ENCODE measurements at places on chromosomes 7 and 10.

DNA sequence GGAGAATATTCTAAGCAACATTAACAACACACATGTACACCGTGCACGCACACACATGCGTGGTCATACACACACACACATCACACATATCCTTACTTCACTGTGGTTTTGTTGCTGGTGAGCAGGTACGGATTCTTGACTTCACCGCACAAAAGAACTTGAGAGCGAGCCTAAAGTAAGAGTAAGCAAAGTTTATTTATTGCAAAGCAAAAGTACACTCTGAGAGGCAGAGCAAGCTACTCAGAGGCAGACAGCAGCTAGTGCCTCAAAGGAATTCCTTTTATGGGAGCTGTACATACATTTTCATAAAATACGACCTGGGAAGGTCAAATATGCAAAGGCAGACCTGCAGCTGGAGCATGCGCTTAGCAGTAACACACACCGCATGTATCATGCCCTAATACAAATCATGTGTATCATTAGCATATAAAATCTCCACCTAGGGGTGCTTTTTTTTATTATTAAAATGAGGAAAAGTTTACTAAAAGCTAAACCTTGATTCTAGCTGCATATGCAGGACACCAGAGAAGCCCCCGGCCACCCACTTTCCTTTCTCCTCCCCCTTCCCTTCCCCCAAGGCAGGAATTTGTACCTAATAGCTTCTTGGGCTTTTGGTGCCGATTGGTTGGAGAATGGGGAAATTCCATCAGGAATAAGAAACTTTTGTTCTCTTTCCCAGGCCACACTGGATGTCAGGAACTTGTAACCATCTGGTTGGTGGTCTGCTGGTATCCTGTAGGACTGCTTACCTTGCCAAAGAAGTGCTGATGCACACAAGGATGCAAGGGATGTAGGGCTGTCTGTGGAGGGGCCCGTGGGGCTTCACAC is 16.5 kb upstream of the GPR37 start:
- no peak for DNase-seq

GRCh38 chr7:78828317-78828716 is 625.1 kb downstream of the MAGI2 start:
- DNase-seq, result no peak

DNA sequence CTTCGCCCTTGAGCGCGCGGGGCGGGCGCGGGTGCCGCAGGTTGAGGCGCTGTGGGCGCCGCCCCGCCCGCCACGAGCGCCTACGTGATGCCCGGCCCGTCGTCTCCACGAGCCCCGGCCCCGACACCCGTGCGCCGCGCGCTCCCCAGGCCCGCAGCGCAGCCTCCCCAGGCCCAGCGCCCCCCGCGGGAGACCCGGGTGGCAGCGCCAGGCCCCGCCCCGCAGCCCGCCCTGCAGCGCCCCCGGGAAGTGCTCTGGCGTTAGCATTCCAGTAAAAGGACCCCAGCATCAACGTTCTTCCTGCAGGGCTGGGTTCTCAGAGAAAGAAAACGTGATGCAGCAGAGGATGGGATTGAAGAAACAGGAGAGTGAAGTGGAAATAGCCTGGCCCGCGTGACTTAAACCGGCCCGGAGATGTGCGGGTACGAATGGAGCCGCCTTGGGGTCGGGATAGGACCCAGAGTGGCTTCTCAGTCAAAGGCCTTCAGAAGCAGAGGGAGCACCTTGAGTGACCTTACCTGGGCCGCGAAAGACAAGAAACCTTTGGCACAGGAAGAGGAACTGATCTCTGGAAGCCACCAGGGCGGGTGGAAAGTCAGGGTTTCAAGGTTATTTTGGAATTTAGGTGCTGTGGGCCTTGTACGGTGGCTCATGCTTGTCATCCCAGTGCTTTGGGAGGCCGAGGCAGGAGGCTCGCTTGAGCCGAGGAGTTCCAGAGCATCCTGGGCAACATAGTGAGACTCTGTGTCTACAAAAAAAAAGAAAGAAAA is 1.8 kb downstream of the PFKP start:
- no peak for DNase-seq

DNA sequence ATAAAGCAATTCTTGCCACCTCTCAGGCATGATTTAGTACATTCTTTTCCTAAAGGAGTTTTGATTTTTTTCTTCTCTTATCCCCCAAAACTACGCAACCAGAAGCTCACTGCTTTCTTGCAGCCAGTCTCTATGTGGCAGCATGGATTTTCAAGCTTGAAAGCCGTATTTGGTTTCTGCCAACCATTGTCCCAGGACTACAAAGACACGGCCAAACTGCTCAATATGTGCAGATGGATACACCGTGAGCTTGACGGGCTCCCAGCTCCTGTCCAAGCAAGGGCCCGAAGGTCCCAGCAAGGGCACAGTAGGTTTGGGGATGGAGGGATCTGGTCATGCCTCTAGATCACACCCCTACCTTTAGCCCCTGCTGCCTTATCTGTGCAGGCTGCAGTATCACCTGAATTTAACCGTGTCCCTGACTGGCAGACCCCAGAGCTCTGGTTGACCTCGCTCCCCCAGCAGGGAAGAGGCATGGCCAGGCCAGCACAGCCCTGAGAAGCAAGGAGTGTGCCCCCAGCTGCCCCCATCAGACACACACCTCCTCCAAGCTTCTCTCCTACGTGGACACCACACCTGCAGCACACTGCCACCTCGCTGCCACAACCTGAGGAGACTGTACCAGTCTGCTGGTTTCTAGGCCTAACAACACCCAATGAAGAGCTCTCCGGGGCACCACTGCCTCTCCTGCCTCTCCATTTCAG is 86.8 kb downstream of the COBL start:
- peak; percentile 78 for DNase-seq

GRCh38 chr7:142620402-142620801 is 128.9 kb upstream of the PRSS1 start:
- no peak for DNase-seq

- DNase-seq, result peak; percentile 34
These were observed 765.6 kb upstream of the GHITM start for GRCh38 chr10:83373671-83374070.

DNA sequence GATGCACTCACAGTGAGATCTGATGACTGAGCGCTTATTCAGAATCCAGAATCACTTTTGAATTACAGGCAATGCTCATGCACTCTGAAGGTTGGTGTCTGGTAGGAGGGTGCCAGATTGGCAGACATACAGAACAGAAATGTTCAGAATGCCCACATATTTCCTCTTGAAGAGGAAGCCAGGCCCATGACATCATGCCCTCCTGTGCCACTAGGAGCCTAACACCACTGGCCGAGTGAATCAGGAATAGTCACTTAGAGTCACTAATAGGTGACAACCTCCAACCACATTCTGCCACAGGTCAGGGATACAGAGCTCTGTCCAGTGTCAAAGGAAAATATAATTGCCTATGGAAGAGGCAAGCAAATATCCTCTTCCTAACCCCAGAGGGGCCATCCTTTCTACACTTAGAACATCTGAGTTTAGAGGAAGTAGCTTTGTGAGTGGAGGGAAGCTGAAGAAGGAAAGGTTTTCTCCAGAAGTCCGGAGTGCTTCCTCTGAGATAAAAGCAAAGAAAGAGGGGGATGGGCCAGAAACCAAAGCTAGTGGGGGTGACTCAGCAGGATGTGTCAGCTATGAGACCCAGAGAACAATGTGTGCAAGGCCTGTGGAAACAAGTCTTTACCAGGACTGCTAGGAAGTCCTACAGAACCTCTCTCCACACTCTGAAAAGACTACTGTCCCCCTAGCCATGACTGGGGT is 838.8 kb downstream of the GRID1 start:
- no peak for DNase-seq

DNA sequence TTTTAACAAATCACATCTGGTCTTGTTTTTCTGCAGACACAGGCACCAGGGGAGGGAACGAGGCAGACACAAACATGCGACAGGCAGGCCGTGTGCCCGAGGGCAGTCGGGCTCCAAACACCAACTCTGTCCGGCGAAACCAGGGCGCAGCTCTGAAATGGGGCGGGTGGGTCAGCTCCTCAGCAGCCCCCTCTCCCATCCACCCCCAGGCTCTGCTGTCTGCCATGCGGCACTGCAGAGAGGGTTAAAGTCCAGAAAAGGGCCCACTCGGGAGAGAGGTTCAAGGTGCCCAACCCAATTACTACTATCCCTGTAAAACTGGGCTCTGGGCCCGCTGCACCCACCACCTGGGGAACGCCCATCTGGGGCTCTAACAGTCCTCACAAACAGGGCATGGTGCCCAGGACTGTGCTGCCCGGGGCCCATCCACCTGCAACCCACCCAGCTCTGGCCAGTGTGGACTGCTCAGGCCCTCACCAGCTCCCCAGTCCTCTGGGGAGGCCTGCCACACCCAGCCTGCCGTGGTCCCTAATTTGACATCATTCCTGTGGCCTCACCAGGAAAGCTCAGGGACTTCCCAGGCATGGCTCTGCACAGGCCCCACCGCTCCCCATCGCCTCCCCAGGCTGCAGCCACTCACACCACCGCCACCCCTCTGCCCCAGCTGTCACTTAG is 18.7 kb downstream of the YKT6 start:
- no peak for DNase-seq

DNA sequence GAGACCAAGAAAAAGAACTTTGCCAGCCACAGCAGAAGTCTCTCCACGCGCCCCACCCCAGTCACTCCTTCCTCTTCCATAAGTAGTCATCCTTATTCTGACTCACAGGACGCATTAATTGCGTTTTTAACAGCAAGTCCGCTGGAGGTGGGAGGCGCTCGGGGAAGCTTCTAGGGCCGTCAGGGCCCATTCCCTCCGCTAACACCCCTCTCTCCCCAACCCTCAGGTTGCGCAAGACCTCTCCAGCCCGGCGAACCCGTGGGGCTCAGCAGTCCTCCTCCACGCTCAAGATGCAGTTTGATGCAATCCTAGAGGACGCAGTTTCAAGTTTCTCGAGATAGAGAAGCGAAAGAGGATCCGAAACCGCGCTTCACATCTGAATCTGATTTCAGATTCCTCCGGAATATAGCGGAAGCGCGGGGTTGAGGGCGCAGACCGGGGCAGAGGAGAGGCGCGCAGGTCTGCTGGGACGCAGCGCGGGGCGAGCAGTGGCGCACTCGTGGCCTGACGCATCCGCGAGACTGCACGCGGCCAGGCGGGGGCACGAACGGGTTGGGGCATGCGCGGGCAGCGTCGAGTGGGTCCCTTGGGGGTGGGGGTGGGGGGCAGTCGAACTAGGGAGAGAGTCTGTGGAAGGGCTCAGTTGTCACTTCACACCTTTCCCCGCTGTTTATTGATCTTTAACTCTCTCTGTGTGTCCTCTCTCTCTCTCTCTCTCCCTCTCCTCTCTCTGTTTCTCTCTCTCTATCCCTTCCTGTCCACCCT is 37.8 kb upstream of the PSAP start:
- peak; percentile 89 for DNase-seq

DNA sequence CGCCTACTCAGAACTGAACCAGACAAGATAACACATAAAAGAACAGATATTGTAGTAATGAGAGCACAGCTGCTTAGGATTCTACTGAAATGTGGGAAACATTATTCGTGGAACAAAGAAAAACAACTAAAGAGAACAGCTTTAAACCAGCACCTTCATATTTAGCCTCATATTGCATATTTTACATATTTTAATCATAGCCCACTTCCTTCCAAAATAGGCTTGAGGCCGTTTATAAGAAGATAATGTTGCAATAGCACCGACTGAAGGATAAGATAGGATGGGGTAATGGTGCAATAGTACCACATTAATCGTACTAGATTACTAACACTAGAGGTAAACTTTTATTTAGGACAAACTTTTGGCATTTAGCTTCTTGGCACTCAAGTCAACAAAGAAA is 71.3 kb downstream of the KCND2 start:
- DNase-seq, result no peak

- no peak for DNase-seq
These were observed 53.8 kb downstream of the KDM7A start for GRCh38 chr7:140122965-140123364.

GRCh38 chr7:10930551-10930950 is 43.1 kb upstream of the PHF14 start:
- no peak for DNase-seq

GRCh38 chr7:91603707-91604106 is 276.8 kb downstream of the MTERF1 start:
- peak; percentile 20 for DNase-seq

- DNase-seq, result no peak
These were observed 52.6 kb upstream of the SMNDC1 start for GRCh38 chr10:110357252-110357780.

DNA sequence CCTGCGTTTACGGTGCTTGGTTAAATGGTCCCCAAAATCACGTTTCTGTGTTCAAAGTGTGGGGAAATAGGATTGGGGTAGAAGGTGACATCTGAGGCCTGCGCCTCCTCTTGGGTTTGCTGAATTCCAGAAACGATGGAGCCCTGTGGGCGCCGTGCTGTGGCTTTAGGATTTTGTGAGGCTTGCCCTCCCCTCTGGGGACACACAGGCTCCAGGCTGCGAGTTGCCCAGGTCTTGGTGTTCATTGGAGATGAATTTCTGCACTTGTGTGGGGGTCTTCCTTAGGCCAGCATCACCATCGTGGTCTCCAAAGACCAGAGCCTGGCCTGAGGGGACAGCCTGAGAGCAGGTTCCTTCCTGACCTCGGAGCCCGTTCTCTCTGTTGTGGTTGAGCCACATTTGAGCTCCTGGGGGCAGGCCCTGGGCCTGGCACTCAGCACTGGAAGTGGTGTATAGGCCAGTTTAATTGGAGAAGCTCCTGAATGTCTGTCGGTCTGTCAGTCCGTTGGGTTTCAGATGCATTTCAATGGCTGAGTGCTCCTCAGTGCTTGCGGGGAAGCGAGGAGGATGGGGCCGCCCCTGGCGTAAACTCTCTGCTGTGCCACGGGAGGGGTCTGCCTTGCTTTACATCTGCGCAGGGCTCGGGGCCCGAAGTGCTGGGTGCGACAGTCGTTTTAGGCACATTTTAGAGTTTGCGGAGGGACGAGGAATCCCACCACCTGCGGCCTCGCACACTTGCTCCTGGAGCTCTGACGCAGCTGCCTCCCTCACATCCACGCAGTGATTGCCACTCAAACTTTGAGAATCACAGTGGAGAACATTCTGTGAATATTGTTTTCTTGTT is 71.7 kb downstream of the DNAJB6 start:
- no peak for DNase-seq

GRCh38 chr7:99499371-99499720 is 735 bp downstream of the ZNF394 start:
- DNase-seq, result no peak

GRCh38 chr7:73526896-73527821 is 5.1 kb upstream of the BAZ1B start:
- DNase-seq, result no peak

- no peak for DNase-seq
These were observed 2.5 kb downstream of the MTPAP start for GRCh38 chr10:30346615-30347014.

- no peak for DNase-seq
These were observed 122.0 kb downstream of the PLCE1 start for GRCh38 chr10:94115725-94116124.

- DNase-seq, result no peak
These were observed 393.1 kb downstream of the TNS3 start for GRCh38 chr7:47188653-47189315.

All from pons (tissue), 1 donor.